ENCODE measurements at places on chromosomes 1 and 21.

DNA sequence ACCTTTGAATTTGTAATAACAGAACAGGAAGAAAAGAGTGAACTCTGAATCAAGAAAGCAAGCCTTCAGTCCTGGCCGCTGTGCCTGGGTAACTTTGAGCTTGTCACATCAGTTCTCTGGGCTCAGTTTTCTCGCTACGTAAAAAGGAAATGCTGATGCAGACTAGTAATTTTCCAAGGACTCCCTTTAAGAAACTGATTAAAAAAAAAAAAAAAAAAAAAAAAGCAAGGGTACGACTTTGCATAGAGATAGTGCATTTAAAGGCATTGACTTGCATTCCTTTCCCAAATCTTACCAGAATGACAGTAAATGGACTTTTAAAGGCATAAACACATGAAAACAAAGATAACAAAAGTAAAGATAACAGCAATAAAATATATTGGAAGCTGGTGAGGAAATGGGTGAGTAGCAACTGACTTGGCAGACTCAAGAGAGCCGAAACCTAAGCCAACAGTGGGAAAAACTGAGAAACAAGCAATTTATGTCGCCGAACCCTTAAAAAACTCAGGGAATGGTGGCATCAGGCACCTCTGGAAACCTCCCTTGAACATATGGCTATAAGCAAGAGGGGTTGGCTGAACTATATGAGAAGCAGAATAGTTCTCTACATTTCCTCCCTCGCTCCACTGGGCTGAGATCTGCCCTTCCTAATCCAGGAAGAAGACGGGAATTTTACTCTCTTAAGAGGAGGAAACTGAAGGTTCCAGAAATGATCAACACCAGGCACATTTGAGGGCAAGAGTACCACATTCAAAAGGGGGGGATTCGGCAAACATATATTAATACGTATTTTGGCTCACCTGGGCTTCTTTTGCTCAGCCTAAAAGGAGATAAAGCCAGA is 189.2 kb downstream of the CDC7 start:
- DNase-seq: no peak

- DNase-seq: no peak
Measured at GRCh38 chr1:205629751-205630150, 2.1 kb downstream of the ELK4 start.

GRCh38 chr1:6490181-6491080 is 1.0 kb downstream of the PLEKHG5 start:
- DNase-seq: no peak

DNA sequence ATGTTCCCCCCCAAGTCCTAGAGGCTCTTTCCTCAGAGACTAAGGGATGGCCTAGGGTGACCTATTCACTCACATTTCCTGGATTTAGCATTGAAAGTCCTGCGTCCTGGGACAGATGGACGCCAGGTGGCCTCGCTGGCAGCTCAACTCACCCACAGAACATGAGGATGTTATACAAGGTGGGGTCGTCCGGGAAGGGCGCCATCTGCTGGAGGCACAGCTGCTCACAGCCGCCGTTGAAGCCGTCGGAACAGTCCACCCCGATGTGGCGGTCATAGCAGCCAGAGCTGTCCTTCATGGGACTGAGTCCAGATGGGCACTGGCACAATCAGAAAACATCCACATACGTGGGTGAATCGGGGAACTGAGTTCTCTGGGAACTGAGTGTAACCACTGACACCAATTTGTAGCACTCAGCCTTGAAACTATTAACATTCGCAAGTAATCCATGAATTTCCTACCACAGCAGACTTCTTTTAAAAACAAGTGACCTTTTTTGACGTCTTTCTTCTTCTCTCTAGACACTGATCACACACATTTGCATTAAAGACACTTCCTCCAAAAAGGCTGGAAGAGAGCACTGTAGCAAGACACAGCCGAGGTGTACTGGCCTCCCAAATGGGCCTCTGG is 215.4 kb downstream of the ASTN1 start:
- DNase-seq: no peak

GRCh38 chr1:220696226-220696862 is 6.2 kb downstream of the C1orf115 start:
- DNase-seq: no peak

DNA sequence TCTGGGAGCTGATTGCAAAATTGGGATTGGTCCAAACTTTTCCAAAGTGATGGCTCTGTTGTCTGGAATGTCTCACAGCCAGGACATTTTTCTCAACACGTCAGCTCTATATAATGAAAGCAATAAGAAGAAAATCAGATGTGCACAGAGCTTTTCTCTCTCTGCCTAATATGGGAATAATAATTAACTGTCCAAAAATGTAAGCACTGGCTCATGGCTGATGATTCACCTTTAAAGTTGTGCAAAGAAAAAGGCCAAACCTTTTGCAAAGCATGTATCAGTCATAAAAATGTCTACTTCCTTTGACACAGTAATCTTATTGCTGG is 30.4 kb downstream of the ZNF281 start:
- DNase-seq: no peak

DNA sequence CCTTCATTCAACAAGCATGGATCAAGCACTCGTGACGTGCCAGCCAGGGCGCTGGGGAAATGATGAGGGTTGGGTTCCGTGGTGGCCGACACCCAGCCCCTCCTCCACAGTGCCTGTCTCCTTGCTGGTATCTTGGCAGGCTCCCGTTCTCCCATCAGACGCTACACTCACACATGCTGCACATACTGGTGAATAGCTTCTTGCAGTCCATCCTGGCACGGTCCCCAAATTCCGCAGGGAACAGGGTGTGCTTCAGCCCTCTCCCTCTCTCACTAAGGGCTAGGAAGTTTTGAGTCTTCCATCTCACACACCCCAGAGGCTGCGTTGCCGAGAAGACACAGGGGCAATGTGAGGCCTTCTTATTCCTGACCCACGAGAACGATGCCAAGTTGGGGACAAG is 10.1 kb upstream of the MEF2D start:
- no peak for DNase-seq
